ENCODE measurements at places on chromosomes 5 and 9. TPM values are rescaled to one million over a fixed set of nuclear protein-coding genes. Genes with fewer than 3 reads are reported as not detected.

Gene RAI14
- total RNA-seq, result 174 TPM

DNA sequence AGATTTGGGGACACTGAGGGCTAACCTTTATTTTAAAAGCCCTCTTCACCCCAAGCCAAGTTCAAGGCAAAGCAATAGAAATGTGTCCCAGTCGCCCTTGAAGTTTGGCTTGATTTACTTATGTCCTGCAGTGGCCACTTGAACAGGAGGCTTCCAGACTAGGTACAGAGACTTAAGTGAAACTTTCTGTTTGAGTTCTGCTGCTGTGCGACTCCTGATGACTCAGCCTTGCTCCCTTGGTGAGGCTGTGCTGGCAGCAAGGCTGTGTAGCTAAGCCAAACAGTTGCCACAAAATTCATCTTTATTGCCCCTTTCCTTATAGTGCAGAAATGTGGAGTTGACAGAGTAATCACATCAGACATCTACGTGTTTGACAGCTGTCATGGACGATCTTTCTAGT is 68.8 kb upstream of the NTRK2 start:
- DNase-seq, result peak; percentile 11

Gene SLC27A4
- 27.6 TPM for total RNA-seq

Gene EPB41L4B
- 5.8 TPM for total RNA-seq

DNA sequence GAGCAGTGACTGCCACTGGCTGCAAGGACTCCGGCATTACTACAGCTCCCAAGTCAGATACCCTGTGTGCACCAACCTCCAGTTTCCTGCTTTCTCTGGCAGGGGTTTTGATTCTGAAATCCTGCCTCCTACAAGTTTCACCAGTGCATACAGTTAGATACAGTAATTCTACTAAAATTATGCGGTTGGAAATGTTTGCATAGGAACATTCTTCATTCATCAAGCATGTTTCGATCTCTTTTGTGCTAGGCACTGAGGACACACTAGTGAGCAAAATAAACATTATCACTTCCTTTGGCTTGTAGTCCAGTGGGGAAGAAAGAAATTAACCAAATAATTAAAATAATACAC is 152.2 kb downstream of the TMEM167A start:
- no peak for DNase-seq

Gene SMIM32
- total RNA-seq, result not detected

Gene WDR38
- total RNA-seq, result not detected

- no peak for DNase-seq
Observed at GRCh38 chr5:180790020-180790419, 12.6 kb downstream of the MGAT1 start.

Gene CHSY3
- total RNA-seq, result 0.70 TPM

Gene FRRS1L
- not detected for total RNA-seq

DNA sequence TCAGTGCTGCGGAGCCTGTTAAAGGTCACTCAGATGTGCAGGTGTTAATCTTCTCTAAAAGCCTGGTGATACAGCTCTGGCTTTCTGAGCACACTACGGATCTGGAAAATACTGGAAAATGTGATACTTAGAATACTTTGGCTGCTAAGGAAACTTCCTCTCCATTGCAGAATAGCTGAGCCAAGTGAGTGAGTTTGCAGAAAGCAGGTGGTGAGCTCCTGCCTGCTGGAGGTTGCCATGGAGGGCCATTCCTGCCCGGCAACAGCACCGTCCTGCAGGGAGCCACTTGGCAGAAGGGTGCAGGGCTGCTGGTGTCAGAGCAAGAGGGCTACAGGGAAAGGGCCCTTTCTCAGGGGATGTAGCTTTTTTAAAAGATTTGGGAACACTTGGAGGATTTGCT is 40.7 kb downstream of the SECISBP2 start:
- no peak for DNase-seq

DNA sequence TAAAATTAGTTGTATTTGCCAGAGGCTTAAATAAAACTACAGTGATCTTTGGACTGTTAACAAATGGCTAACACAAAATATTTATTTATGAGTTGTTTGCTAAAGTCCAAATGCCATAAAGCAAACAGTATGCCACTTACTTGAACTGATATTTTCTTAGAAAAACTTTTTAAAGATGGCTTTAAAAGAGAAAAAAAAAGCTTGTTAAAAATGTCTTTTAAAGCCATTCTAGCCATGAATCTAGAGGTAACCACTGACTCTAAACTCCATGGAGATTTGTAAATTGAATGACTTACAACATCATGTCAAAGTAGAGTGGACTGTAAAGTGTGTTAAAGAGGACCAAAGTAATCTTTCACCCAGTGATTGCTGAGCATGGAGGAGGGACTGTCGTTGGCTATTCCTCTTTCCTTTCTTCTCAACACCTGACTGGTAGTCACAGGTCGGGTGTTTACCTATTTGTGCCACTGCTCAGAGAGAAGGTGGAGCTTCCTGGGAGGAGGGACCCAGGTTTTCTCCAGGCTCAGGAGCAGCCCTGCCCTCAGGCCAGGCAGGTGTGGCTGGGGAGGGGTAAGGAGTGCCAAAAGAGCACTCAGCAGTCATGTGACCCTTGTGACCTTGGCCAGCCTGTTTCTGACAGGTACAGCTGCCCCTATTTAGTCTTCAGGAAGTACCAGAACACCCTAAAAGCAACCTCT is 69.1 kb upstream of the TJP2 start:
- peak; percentile 62 for DNase-seq

Gene FOXD1
- 7.3 TPM for total RNA-seq

Gene LCN10
- not detected for total RNA-seq

- no peak for DNase-seq
Observed at GRCh38 chr5:142221091-142221860, 103.5 kb downstream of the SPRY4 start.

Gene IFNB1
- total RNA-seq, result not detected

GRCh38 chr9:124502711-124503702 is 4.2 kb downstream of the NR5A1 start:
- DNase-seq, result no peak

DNA sequence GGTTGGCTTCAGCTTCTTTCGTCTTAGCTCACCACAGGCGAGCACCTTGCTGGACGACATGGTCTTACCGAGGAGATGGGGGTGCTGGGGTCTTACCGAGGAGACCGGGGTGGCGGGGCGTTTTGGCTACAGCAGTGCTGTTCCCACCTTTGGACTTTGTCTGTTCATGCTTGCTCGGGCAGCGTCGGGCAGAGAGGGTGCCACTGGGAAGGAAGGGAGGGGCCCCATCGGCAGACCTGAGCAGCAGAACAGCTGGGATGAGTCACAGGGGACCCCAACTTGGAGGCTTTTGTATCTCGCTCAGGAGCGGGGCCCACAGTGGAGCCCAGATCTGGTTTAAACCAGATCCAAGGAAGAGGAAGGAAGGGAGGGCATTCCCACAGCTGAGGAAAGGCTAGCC is 106.0 kb upstream of the CACNA1B start:
- DNase-seq, result no peak

Gene IL3
- not detected for total RNA-seq

DNA sequence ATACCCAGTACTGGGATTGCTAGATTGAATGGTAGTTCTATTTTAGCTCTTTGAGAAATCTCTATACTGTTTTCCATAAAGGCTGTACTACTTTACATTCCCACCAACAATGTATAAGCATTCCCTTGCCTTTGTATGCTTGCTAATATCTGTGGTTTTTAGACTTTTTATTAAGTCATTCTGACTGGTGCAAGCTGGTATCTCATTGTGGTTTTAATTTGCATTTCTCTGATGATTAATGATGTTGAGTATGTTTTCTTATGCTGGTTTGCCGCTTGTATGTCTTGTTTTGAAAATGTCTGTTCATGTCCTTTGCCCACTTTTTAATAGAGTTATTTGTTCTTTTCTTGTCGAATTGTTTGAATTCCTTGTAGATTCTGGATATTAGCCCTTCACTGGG is 512.7 kb upstream of the PAPPA start:
- peak; percentile 83 for DNase-seq

DNA sequence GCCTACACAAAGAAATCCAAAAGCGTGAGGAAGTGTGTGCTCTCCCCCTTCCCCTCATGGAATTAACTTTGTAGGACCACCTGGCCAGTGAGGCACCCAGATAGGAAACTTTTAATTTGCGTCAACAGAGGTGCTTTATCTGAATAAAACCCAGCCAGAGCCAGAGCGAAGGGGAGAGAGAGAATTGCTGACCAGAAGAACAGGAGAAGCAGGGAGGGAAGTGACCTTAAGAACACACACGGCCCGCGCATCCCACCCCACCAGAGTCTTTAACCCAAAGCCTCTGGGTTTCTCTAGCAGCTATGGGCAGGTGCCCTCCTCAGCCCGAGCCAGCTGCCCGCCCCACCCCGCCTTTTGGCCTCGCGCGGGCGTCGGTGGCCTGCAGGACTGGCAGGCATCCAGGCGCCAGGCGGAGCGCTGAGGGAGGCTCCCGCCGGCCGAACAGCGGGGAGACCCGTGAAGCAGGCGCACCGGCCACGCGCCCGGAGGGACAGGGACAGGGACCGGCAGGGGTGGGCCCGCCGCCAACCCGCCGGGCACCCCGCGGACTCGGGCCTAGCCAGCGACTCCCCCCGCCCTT is 580 bp downstream of the ERAP1 start:
- no peak for DNase-seq

DNA sequence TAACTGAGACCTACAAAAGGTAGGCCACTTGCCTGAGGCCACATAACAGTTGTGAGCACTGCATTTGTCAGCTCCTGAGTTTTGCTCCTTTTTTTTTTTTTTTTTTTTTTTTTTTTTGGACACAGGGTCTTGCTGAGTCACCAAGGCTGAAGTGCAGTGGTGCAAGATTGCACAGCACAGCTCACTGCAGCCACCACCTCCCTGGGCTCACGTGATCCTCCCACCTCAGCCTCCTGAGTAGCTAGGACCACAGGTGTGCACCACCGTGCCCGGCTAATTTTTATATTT is 37.1 kb downstream of the LAMC3 start:
- DNase-seq, result peak; percentile 3

GRCh38 chr9:106350777-106351176 is 512.2 kb upstream of the ZNF462 start:
- no peak for DNase-seq

Gene SCGB3A2
- not detected for total RNA-seq

DNA sequence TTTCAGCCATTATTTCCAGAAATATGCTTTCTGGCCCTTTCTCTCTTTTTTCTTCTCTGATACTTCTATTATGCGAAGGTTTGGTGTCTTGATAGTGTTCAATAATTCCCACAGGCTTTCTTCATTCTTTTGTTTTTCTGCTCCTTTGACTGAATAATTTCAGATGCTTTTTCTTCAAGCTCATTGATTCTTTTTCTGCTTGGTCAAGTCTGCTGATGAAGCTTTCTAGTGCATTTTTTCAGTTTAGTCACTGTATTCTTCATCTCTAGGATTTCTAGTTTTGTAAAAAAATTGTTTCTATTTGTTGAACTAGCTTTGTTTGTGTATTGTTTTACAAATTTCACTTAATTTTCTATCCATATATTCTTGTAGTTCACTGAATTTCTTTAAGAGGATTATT is 304.0 kb upstream of the TARS1 start:
- no peak for DNase-seq

DNA sequence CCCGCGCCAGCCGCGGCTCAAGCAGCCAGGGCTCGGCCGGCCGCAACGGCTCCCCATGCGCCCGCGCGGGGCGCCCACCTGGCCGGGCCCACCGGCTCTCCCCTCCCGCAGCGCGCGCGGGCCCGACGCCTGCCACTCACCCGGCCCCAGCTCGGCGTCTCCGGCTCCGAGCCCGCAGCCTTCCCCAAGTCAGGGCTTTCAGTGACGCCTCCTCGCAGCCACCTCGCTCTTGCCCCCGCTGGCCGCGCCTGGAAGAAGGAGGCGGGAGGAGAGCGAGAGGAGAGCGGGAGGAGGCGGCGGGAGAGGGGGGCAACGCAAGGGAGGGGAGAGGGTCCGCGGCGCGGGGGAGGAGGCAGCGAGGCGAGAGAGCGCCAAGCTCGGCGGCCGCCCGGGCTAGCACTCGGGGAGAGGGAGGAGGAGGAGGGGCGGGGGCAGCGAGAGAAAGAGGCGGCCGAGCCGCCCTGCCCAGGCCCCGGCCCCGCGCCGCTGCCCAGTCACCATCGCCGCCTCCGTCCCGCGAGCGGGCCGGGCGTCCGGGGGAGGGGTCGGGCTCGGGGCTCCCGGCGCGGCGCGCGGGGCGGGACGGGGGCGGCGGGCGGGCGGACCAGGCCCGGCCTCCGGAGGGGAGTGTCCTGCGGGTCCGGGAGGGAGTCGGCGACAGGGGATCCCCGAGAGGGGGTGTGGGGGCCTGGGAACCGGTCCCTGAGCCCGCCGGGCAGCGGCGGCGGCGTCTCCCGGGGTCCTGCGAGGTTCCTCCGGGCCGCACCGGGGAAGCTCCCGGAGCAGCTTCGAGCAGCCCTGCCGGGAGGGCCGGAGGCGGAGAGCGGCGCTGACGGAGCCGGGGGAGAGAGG is at the start of gene LHFPL2:
Gene LHFPL2 (minus strand): TSS at position 414 of the 852 bp plus-strand sequence. CDS start 138,559 bp downstream, outside the sequence.
- DNase-seq, result no peak

GRCh38 chr9:93261735-93262523 is 78.0 kb downstream of the WNK2 start:
- no peak for DNase-seq

Gene CCL27
- total RNA-seq, result not detected

Gene FOXD4
- total RNA-seq, result not detected

Gene BTNL8
- total RNA-seq, result 0.35 TPM

DNA sequence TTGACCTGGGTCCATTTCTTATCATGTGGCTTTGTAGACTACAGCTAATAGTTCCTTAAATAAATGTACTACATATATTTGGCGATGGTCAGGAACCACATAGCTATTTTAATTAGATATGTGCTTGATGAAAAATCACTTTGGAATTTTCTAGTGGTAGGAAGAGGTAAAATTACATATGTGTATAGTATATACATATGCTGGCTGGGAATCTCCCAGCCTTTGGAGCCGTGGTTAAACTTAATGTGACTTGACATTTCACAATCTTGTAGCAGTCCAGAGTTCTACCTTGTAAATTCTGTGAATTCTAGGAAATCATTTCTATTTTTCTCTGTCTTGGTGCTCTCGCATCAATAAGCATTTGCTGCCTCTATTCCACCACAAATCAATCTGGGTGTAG is 565.0 kb downstream of the DMRTA1 start:
- DNase-seq, result no peak

DNA sequence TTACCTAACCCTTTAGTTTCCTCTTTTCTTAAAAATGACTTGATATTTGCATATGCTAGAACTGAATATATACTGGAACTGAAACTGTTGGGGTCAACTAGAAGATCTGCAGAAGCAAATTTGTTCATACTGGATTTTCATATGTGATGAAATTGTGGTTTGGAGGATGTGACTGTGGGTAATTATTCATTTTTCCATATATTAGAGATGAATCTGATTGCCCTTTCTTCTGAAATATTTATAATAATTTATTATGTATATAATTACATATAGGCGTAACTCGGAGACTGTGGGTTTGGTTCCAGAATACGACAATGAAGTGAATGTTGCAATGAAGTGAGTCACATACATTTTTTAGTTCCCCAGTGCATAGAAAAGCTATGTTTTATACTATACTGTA is 149.1 kb downstream of the ATP10B start:
- DNase-seq, result no peak

DNA sequence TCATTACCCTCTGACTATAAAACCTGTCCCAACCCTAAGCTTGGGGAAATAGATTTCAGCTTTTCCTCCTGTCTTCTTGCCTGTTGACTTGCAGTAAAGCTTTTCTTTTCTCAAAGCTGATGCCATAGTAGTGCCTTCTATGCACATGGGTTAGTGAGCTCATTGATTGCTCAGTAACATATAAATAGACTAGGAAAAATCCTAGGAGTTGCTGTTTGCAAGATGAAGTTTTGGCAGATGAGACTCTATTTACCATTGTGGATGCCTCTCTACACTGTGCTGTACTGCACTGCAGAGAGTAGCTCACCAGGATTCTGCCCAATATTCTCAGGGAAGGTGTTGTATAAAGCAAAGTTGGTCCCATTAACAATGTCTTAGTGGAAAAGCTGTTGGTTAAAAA is 262.7 kb upstream of the CD180 start:
- DNase-seq, result no peak

Gene MLANA
- not detected for total RNA-seq

GRCh38 chr9:130351343-130351742 is 85.8 kb downstream of the HMCN2 start:
- no peak for DNase-seq

All from renal cortical epithelial cell (primary cell).